ENCODE measurements at places on chromosomes 13 and 19.

DNA sequence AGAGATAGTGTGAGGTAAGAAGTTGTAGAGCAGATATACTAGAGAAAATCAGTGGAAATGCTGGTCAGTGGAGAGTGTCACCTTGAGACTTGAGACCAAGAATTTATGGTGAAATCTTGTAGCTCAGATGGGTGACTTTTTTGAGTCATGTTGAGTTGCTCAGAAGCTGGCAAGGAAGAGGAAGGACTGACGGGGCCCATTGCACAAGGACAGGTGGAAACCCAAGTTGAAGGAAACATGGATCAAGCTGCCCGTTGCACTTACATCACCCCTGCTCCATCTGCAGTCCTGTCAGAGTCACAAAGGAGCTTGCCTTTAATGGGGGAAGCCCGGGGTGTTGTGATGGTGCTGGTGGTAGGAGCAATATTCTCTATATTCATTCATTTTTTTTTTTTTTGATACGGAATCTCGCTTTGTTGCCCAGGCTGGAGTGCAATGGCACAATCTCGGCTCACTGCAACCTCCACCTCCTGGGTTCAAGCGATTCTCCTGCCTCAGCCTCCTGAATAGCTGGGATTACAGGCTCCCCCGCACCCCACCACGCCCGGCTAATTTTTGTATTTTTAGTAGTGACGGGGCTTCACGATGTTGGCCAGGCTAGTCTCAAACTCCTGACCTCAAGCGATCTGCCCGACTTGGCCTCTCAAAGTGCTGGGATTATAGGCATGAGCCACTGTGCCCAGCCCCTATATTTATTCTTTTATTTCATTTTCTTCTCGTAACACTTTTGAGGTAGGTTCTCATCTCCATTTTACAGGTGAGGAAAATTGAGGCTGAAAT, 27.4 kb downstream of the UBAC2 start:
- DNase-seq = no peak

DNA sequence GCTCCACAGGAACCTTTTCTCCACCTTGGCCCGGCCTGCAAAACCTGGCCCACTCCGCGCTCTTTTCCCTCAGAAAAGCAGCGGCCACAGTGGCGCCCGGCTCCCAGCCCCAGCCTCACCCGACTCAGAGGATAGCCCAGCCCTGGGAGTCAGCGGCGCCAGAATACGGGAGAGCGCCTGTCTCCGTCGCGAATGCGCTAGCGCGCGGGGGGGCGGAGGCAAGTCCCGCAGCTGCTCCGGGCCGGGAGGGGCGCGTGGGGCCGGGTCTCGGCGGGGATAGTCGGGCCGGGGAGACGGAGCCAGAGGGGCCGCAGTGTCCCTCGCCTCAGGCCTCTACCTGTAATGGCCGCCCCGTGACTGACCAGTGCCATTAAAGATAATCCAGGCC, at the start of gene ZFP30:
ZFP30 (minus strand) TSS at position 165 of the 388 bp plus-strand sequence. CDS start 7,643 bp downstream, outside the sequence.
- DNase-seq = peak; percentile 93

DNA sequence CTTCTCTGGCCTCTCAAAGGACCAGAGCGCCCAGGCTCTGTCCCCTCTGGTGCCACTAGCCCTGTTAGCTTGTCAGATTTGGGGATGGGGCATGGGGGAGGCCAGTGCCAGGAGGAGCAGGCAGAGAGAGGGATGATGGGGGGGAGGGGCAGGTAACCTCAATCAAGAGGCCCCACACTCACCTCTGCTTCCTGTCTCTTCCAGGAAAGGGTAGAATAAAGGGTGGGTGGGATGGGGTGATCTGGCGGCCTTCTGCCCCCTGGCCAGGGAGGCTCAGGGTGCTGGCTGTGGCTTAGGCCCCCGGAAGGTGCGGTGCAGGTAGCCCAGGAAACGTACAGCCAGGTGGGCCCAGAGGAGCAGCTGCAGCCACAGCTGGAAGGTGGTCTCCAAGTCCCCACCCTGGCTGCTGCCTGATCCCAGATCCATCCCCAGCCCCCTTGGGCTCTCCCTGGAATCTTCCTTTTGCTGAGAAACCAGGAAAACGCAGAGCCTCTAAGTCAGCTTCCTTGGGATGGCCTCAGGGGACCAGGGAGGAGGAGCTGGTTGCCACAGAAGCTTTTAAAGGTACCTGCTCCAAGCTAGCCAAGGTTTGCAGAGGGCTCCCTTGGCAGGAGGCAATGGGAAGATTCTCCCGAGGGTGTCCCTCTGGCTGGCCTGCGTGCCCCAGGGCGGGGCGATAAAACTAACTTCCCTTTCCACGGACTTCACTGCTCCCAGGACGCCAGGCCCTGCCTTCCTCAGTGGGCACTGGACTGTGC, 5.3 kb downstream of the PRKACA start:
- DNase-seq = peak; percentile 71

DNA sequence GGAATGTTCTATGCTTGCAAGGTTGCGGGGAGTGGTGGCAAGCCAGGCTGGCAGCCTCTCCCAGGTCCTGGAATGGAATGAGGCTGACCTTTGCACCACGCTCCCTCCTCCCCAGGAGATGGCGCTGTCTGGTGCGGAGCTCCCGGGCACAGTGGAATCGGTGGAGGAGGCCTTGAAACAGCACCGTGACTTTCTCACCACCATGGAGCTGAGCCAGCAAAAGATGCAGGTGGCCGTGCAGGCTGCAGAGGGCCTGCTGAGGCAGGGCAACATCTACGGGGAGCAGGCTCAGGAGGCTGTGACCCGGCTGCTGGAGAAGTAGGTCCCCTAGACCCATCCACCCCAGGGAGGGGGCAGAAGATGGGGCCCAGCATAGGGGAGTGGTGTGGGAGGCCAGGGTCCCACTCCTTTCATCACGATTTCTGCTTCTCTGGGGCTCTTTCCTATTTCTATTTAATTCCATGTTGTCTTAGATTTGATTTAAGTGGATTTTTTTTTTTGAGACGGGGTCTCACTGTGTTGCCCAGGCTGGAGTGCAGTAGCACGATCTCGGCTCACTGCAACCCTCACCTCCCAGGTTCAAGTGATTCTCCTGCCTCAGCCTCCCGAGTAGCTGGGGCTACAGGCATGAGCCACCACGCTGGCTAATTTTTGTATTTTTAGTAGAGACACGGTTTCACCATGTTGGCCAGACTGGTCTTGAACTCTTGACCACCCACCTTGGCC, 53.2 kb upstream of the SHKBP1 start:
- peak; percentile 87 for DNase-seq

- no peak for DNase-seq
Observed at GRCh38 chr13:25179832-25180774, 8.0 kb upstream of the AMER2 start.

- no peak for DNase-seq
Observed at GRCh38 chr13:27641711-27642502, 20.2 kb downstream of the POLR1D start.

GRCh38 chr19:39370735-39371134, 20.2 kb downstream of the PAF1 start:
- DNase-seq = no peak

DNA sequence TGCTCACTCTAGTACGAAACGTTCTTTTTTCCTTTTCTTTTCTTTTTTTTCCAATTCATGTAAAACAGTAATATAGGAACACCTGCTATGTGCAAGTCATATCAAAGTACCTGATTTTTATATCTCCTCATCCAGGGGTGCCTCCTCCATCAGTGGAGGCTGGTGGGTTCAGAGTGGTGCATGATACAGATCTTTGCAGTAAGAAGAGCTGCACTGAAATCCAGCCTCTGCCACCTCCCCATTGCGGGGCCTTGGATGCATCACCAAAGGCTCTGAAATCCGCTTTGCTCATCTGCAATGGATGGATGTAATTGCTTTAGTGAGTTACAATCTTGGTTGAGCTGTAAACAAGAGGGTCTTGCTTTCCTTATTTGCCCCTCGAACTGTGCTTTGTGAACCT, 38.3 kb downstream of the GPR12 start:
- no peak for DNase-seq

DNA sequence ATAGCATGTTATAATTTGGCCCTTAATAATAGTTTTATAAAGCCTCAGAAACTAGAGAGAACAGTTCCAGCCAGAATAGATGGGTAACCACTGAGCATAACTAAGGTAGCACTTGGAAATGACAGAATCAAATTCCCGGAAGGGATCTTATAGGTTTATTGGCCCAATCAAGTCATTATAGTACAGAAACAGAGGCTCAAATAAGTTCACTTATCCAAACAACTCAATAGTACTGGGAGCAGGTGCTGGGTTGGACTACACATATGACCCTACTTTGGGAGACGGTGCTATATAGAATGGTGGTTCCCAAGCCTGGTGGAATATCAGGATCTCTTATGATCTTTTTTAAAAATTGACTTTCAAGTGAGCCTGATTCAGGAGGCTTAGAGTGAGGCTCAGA, 32.7 kb upstream of the OLFM4 start:
- no peak for DNase-seq

- no peak for DNase-seq
Observed at GRCh38 chr19:16170134-16170533, 3.2 kb downstream of the CIB3 start.

GRCh38 chr13:108342369-108343289, 73.1 kb downstream of the TNFSF13B start:
- DNase-seq = peak; percentile 39

DNA sequence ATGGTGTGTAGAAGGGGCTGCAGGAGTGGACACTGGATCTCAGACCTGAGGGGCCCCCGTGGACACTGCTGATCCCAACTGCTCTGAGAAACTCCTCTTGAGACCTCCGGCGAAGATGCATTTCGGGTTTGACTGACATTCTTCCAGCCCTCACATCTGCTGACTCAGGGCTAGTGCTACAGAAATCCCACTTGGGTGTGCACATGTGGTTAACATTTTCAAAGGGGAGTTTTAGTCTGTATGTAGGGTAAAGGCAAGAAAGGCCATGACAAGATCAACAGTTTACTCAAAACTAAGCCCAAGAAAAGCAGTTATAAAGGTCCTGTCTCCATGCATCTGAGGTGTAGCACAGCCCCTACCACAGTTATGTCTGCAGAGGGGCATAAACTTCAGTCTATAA, 31.2 kb downstream of the DLEU7 start:
- DNase-seq = no peak

GRCh38 chr19:51607077-51607476, 23.1 kb downstream of the SIGLEC5 start:
- no peak for DNase-seq

DNA sequence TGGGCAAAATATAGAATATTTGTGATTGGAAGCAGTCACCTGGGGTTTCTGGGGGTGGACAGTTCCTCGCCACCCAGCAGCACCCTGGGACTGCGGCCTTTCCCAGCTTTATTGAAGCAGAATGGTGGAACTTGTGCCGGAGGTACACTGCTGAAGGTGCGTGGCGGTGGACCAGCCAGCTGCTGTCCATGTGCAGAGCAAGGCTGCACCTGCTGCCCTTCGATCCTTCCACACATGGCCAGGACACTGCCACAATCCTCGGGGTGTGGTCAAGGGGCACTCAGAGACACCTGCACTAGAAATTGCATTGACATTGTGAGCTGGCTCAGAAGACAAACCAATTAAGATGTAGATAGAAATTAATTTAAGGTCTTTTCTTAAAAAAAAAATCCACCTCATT, 11.4 kb upstream of the GPI start:
- DNase-seq = no peak

DNA sequence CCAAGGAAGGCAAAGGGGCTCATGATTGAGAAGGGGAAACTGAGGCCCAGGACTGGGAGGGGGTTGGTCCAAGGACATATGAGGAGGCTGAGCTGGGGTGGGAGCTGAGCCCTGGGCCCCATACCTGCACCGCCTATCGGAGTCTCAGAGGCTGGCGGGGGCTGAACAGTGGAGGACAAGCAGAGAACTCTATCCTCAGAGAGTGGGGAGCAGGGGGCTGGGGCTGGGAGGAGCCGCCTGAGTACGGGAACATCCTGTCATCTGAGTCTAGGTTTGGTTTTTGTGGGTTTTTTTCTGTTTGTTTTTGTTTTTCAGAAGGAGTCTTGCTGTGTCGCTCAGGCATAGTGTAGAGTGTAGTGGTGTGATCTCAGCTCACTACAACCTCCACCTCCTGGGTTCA, 6.2 kb downstream of the ARRDC2 start:
- no peak for DNase-seq

GRCh38 chr19:28500296-28500695, 712.7 kb downstream of the UQCRFS1 start:
- no peak for DNase-seq

DNA sequence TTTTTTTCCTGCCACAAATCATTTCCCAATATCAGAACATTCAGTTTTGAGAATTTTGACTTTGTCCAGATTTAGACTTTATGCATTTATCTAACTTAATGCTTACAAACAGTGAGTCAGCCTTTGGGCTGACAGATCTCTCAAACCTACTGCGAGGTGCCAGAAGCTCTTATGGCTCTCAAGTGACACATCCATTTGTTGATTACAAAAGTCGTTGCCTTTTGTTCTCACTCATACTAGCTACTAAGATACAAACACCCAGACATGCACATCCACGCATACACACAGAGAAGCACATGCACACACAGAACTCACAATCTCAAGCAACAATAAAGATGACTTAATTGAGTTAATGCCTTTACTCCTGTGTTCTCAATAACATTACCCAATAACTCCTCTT, 1147.5 kb downstream of the DIAPH3 start:
- DNase-seq = no peak

DNA sequence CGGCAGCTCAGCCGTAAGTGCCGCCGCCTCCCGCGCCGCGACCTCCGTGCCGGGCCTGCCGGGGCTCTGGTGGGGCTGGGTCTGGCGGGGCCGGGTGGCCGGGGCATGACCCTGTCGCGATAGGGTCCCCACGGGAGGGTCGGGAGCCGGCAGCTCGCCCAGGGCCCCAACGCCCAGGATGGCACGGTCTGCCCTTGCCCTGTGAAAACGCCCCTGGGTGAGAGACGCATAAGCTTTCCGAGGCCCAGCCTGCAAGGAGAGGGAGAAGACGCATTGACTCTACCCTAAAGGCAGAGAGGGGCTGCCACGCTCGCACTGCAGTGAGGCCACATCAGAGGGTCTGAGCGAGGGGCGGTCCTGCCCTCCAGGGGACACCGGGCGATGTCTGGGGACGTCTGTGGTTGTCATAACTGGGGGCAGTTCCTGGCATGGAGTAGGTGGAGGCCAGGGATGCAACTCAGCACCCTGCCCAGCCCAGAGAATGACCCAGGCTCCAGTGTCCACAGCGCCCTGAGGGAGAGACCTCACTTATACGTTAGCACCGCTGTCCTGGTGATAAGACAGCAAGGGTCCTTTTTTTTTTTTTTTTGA, 539 bp downstream of the ZNF554 start:
- DNase-seq = no peak

GRCh38 chr19:41939861-41940730, 11.8 kb upstream of the ERFL start:
- DNase-seq = peak; percentile 53

GRCh38 chr13:90696656-90697055, 650.8 kb upstream of the MIR17HG start:
- no peak for DNase-seq

- peak; percentile 95 for DNase-seq
Observed at GRCh38 chr19:45076029-45076850, at the start of gene ZNF296. TSS of gene ZNF296 (minus strand) at chr19:45076478. CDS start at chr19:45076373, 105 bp downstream.

DNA sequence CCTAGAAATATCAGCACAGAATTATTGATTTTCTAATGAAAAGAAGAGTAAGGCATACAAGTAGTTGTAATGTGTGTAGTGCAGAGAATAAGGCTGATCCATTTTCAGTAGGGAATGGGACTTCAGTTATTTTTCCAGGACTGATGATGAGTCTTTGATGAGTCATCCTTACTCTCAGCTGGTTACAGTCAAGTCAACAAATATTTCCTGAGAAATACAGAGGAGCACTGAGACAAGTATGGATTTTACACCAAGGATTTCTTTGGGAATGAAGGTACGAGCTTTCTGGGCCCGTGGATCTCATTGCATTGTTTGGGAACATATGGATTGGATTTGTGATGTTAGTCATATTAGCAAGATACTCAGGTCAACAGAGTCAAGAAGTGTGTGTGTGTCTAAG, 502.7 kb downstream of the FGF9 start:
- DNase-seq = no peak

GRCh38 chr13:34627509-34628208, 314.4 kb upstream of the NBEA start:
- no peak for DNase-seq
